ENCODE measurements at places on chromosomes 13 and 19.

GRCh38 chr13:70541451-70541850 lies 433.2 kb upstream of the KLHL1 start:
- DNase-seq: no peak

DNA sequence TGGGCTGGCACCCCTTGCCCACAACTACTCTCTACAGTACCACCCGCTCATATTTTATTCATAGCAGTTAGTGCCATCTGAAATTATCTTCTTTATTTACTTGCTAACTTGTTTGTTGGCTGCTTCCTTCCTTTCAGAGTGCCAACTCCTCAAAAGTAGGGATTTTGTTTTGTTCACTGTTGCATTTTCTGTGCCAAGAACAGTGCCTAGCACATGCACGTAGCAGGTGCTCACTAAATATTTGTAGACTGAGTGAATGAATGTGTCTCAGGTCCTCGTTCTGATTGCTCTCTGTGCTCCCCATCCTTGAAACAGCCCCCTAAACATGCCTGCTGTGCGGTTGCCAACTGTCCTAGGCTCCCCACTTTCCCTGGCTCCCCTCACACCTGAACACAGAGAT lies 1.5 kb downstream of the GIPC1 start:
- no peak for DNase-seq

DNA sequence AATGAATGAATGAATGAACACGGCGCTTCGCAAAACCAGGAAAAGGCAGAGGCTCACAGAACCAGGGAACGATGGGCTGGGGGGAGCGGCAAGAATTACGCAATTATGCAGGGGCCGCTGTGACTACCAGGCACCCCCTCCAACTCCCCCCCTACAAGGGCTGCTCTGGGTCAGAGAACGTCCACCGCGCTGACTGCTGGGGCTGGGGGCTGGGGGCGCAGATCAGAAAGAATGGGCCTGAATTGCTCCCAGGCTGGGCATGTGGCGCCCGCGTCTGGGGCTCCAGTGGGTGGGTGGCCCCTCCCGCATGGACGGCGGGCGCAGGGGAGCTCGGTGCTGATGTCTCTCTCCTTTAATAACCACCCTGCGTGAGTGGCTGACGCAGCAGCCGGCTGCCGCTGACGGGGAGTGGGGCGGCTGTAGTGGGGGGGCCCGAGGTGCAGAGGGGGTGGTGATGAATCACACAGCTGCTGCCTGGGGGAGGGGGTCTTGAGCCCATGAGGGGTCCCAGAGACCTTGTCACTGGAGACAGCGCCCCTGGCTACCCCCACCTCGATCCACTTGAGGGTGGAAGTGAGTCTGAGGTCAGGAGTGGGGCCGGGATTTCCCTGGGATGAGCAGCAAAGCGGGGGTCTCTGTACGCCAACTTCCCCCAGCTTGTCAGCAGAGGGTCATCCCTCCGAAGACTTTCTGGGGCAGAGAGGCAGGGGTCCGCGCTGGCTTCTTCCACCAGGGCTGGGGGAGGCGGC lies 1.5 kb upstream of the CIRBP start:
- DNase-seq: no peak

DNA sequence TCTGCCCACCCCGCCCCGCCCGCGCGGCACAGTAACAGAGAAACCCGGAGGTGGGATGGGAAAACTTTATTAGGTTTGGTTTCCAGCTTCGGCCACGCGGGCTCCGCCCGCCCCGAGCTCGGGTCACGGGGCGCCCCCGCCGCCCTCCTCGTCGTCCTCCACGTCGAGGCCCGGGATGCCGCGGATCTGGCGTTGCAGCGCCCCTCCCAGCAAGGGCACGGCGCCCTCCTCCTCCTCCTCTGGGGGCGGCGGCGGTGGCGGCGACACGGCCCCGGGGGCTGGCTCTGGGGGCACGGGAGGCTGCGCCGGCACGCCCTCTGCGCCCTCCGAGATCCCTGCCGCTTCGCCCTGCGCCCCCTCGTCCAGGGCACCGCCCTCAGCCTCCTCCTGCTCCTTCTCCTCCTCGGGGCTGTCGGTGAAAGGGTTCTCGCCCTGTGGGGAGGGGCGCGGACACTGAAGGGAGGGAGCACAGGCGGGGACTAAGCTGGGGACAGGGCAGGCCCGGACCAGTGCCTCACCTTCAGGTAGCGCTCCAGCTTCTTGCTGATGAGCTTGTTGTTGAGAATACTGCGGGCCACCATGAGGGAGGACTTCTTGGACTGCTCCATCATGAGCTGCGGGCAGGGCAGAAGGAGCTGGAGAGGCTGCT lies 536 bp upstream of the AKAP8 start:
- DNase-seq: no peak

- no peak for DNase-seq
Observed at GRCh38 chr19:11563532-11563931, 4.5 kb upstream of the ELOF1 start.

DNA sequence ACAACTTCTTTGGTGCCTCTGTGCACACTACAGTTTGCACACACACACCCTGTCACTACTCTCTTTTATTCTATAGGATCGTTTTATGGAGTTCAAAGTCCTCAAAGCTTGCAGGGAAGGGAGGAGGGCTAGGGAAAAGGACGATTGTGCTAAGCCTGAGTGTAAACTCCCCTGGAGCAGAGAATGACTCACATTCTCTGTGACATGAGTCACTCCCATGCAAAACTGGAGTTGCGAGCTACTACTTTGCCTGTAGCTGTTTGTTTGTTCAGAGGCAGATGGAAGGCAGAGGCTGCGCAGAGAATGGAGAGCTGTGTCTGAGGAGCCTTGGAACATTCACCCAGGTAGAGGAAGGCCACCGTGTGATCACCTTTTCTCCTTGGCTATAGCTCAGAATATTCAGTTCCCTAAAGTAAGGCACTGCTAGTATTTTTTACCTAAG lies 80.5 kb upstream of the MBNL2 start:
- no peak for DNase-seq

DNA sequence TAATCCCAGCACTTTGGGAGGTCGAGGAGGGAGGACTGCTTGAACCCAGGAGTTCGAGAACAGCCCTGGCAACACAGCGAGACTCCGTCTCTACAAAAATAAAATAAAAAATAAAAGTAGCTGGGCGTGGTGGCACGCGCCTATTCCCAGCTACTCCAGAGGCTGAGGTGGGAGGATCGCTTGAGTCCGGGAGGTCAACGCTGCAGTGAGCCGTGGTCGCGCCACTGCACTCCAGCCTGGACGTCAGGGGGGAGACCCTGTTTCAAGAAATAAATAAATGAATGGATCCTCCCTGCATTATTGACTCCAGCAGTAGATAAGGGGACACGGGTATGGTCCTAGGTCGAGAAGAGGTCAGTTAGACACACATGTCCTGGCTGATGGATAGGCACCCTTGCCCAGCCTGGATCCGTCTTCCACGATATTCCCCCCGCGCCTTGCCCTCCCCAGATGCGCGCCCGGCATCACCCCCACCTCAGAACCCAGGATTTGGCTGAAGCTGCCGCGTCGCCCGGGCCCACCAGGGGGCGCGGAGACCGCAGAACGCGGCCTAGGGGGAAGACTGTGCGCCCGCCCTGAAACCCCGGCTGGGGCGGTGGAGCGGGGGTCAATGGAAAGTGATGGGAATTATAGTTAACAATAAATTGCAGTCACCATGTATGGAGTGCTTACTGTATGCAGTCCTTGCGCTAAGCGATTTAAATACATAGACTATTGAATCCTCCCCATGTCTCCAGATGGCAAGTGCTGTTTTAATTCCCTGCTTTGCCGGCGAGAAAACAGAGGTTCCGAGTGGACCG lies 2.1 kb upstream of the HOOK2 start:
- peak; percentile 81 for DNase-seq

DNA sequence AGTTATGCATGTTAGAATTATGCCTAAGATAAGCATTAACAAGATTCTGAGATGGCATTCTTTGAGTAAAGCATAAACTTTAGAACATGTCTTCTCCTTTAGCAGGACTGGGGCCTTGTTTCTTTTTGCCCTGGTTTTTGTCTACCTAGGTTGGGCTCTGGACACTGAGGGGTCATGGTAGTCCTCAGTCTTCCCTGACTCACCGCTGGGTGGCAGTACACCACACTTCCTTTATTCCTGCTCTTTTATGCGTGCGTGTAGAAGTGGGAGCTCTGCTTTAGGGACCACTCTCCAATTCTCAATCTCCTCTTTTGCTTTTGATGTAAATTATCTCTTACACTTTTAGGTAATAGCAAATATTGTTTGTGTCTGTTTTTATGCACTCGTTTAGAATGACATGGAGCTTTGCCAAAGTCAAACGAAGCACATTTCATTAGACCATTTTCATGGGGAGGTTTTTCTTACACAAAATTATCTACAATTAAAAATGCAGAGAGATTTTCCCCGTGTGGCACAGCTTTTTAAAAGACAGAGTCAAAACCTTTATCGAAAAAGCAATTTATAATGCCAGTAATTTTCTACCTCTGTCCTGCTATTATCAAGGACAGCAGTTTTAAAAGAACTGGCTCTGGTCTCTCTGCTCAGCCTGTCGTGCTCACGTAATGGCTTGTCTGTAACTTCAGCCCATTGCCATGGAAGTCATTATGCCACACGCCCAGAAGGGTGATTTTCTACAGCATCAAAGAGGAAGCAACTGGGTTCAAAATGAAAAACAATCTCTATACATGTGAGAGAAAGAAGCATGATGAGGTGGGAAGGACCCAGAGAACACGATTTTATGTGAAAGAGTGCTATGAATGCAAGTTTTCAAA lies 413.9 kb downstream of the COG6 start:
- peak; percentile 76 for DNase-seq

DNA sequence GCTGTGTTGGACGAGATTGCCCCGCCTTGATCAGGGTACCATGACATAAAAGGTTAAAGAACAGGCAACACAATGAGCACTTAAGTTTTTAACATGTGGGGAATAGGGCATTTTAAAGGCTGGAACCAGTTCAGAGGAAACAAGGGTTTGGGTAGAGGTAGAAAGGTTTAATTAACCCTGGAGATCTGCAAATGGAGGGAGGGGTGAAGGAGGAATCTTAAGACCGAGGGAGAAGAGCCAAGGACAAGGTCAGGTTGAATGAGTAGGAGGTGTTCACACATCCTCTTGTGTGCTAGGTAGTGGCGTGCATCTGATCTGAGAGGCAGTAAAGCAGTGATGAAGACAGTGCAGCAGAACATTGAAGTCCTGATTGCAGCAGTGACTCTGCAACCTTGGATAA lies 28.5 kb downstream of the SKA3 start:
- DNase-seq: no peak

GRCh38 chr13:75635828-75636435 lies at the start of gene LMO7:
Gene LMO7, plus strand, starts transcription at chr13:75636330. Its CDS starts 328 bp downstream, at chr13:75636658.
- peak; percentile 47 for DNase-seq

DNA sequence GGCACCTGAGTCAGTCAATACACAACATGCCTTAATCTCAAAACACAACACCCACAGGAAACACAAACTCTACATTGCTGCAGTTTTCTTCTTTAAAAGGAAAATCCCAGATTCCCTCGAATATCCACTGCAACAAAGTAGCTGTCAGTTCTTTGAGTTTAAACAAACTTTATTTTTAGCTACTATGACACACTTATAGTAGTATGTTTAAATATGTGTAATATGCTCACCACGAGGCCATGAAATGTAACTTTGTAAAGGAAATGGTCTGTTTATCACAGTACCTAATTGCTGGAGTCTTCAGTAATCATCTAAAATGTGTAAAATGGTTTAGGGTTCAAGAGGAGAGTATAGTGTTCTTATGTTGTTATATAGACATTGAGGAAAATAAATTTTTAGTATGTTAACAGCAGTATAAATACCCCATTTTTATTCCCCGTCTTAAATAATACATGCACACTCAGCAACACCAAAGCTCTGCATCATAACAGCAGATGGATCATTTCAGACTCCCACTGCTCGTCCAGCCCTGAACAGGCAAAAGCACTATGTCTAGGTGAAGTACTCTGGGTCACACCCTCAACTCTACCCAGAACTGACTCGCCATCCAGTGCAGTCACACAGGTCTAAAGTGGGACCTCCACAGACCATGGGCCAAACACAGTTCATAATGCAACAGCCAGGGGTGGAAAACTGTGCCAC lies 20.6 kb downstream of the TUBGCP3 start:
- no peak for DNase-seq

GRCh38 chr13:51581148-51581820 lies 3.0 kb upstream of the WDFY2 start:
- DNase-seq: no peak

DNA sequence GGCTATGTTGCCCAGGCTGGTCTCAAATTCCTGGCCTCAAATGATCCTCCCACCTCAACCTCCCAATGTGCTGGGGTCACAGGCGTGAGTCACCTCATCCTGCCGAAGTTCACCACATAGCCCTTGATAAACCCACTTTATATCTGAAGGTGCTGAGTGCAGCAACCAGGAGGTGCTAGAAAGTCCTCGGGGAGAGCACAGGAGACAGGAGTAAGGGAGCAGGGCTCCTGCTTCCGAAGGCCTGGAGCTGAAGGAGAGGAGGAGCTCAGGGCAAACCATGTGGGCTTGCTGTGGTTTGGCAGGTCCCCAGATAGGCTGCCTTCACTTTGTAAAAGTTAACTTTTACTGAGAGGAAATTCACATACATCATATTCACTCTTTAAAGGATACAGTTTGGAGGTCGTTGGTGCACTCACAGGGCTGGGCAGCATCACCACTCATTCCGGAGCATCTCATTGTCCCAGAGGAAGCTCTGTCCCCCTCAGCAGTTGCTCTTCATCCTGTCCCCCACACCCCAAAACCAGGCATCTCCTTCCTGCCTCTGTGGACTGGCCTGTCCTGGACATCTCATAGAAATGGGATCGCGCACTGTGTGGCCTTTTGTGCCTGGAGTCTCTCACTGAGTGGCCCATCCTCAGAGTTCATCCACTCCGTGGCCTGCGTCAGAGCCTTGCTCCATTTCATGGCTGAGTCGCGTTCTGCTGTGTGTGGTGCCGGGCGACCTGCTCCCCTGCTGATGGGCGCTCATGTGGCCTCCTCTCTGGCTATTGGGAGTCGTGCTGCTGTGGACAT lies 49.5 kb downstream of the KDM4B start:
- no peak for DNase-seq

GRCh38 chr13:90632184-90632583 lies 715.3 kb upstream of the MIR17HG start:
- no peak for DNase-seq

- DNase-seq: no peak
Observed at GRCh38 chr13:50141375-50141975, 126.2 kb downstream of the KCNRG start.

DNA sequence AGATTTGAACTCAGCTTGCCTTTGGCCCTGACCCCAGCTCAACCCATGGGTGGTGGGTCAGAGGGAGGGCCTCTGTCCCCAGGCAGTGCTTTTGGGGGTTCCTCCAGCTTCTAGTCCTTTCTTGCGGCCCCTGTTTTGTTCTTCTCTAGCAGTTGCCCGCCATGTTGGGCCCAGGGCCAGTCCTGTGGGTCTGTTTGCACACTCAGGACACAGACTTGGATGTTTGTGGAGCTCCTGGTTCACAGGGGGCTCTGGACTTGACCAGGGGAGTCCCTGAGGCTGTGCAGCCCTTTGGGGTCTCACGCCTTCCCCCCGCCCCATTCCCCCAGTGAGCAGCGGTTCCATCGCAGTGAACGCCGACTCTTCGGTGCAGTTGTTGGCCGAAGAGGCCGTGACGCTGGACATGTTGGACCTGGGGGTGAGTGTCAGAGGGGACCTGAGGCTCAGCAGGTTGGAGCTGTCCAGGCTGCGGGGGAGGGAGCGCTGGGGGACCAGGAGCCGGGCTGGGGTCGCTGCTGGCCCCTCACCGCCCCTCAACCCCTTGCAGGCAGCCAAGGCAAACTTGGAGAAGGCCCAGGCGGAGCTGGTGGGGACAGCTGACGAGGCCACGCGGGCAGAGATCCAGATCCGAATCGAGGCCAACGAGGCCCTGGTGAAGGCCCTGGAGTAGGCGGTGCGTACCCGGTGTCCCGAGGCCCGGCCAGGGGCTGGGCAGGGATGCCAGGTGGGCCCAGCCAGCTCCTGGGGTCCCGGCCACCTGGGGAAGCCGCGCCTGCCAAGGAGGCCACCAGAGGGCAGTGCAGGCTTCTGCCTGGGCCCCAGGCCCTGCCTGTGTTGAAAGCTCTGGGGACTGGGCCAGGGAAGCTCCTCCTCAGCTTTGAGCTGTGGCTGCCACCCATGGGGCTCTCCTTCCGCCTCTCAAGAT lies 2.5 kb downstream of the ATP5F1D start:
- DNase-seq: peak; percentile 92

All from activated gamma-delta T cell treated with Interleukin-2 at 50 U/mL for 16 hours (primary cell).